HEK293T (cell line): ENCODE measurements at places on chromosomes 12 and 14.

DNA sequence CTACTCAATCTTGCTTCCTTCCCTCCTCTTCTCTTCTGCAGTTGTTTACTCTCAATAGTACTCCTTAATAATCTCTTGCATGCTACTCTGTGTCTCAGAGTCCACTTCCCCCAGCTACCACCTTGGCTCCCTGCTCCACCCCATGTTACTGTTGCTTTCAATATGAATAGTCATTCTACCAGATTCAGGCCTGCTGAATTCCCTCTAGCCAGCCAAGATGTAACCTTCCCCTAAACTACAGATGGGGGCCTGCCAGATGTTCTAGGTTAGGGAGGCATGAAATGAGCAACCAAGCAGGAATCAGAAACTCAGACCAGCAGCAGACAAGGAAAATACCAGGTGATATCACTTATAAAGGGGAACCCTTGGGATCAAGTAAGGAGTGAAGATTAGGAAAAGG, 392.1 kb upstream of the DDHD1 start:
- DNase-seq: no peak

DNA sequence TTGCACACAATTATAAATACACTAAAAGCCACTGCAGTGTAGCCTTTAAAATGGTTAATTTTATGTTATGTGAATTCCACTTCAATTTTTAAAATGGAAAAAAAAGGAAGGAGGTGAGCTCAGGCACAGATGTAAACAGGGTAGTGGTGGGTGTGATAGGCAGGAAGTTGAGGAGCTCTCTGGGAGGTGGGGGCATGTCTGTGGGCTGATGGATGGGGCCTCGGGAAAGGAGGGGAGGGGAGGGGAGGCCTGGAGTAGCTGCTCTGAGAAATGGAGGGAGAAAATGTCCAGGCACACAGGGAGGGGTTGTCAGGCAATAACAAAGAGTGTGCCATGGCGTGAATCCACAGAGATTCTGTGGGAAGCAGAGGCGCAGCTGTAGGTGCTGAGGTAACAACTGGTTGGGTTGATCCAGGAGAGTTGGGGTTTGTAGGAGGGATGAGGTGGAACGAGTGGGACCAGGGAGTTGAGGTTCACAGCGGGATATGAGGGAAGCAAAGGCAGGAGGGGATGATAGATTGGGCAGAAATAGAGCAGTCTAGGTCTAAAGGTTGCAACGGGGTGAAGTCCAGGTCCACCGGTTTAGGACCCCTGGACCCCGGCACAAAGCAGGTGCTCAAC, 57.2 kb downstream of the LTBP2 start:
- no peak for DNase-seq

DNA sequence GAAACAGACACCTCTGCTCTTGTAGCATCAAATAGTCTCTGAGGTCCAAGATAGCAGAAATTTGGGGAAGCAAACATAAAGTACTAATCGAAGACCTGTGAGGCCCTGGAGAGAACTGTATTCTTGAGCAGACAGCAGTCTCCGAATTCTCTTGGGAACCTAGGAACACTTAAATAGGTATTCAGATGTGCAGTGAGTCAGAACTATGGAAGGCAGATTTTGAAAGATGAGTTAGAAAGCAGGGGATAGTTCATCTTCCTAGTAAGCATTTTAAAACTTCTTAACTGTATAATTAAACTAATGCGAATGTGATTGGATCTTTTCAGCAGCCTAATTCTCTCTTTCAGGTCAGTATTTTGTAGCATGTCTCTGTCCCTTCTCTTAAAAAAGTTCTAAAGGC, 30.6 kb downstream of the NAA30 start:
- no peak for DNase-seq

- DNase-seq: no peak
Observed at GRCh38 chr14:59428581-59429012, 36.6 kb downstream of the GPR135 start.

DNA sequence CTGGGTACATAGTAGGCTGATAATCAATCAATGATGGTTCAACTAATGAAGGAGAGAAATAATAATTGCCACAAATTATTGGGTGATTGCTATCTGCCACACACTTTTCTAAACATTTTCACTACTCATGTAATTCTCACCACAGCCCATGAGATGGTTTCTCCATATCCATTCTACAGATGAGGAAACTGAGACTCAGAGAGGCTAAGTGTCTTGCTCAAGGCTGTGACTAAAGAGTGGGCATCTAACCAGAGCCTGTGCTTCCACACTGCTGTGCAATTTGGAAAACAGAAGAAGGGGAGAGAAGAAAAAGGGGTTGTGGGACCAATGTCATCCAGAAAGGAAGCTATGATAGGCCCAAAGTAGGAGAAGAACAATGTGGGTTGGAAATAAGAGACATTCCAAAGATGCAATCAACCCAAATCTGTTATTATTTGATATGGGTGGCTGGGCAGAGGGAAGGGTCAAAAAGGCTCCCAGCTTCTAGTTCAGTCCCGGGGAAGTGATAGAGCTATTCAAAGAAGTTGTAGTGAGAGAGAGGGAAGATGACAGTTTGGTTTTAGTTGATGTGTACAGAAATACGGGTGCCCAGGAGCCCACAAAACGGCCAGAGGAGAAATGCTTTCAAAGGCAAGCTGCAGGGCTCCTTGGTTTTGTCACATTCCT, 483 bp upstream of the NR1H4 start:
- no peak for DNase-seq
